Activated CD4-positive, alpha-beta T cell treated with anti-CD3 and anti-CD28 coated beads, Interleukin-2, amount 10 ng/mL, durations not matched to agents 7 days and 5 days (primary cell): ENCODE measurements at places on chromosomes 5 and 9. TPM values are rescaled to one million over a fixed set of nuclear protein-coding genes. Genes with fewer than 3 reads are reported as not detected.

The GBGT1 gene
- 2.4 TPM for total RNA-seq

The TAS2R1 gene
- not detected for total RNA-seq

The TIMD4 gene
- total RNA-seq = 0.92 TPM

The PCDHGB3 gene
- total RNA-seq = not detected

The PCDHGC5 gene
- total RNA-seq = not detected

The PCDH12 gene
- 0.73 TPM for total RNA-seq

The SLC34A1 gene
- total RNA-seq = 0.27 TPM

The SLC45A2 gene
- total RNA-seq = 0.19 TPM

The TXNDC8 gene
- total RNA-seq = not detected

The RPP25L gene
- 22.7 TPM for total RNA-seq

The NMUR2 gene
- not detected for total RNA-seq

DNA sequence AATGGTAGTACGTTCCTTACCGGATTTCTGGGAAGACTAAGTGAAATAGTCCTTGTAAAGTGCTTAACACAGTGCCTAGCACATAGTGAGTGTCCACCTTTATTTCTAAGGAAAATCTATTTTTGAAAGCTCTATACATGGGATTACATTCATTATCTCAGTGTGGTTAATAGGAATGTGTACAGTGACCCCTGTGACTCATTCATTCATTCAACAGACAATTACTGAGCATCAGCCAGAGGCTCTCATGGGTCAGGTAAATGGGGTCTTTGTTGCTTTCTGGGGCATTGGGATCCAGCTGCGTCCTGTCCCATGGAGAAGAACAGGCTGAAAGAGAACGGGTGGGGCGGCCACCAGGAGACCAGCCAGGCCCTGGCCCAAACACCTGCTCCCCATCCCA is 226.2 kb upstream of the TBC1D2 start:
- peaks cover 8% of the 10 kb centered on the region for H3K27me3 ChIP-seq
- no peak overlapping the region for H3K4me3 ChIP-seq
- H3K27ac ChIP-seq = no peak overlapping the region
- no peak for DNase-seq
- no peaks in the 10 kb centered on the region for H3K36me3 ChIP-seq
- H3K4me1 ChIP-seq = no peaks in the 10 kb centered on the region

DNA sequence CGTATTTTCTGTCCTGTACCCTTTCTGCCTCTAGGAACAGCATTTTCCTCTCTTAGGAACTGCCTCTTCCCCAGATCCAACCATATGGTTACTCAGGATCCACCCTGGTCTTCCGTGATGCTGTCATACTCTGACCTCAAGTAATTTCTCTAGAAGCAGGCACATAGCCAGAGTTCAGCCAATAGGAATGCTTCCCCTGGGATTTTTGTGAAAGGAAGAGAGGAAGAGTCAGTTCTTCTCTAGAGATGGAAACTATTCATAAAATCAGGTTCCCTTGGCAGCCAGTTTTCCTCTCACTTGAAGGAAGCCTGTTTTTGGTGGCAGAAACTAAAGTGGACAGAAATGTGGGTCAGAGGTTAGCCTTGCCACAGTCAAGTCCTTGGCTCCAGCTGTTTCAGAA is 400.1 kb upstream of the PCSK5 start:
- no peak overlapping the region for H3K4me3 ChIP-seq
- H3K27ac ChIP-seq = no peak overlapping the region
- no peaks in the 10 kb centered on the region for H3K27me3 ChIP-seq
- H3K4me1 ChIP-seq = no peaks in the 10 kb centered on the region
- no peaks in the 10 kb centered on the region for H3K36me3 ChIP-seq

GRCh38 chr5:10690460-10691440 is 70.3 kb downstream of the DAP start:
- H3K27me3 ChIP-seq = no peaks in the 10 kb centered on the region
- no peak for DNase-seq
- H3K4me1 ChIP-seq = peaks cover 2% of the 10 kb centered on the region
- H3K36me3 ChIP-seq = peaks cover 8% of the 10 kb centered on the region

DNA sequence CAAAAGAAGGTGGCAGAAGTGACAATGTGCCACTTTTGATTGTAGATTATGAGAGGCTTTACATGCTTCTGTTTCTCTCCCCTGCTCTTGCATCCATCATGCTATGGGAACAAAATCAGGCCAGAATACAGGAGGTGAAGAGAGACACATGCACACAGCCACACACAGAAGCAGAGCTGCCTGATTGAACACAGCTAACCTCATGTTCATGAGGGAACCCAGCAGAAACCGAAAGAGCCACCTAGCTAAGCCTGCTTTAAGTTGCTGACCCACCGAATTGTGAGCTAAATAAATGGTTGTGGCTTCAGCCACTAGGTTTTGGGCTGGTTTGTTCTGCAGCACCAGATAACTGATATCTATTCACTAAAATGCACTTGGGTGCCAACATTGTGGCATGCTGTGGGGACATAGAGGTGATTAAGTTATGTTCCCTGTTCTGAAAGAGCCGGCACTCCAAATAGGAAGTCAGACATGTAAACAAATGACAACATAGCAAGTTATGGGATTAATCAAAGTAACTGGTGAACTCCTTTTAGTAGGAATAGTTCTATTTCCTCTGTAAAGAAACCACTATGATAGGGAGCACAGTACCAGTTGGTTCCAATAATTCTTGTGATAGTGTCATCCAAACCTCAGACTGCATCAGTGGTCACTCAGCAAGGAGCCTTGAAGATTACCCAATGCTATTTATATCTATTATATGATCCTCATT is 93.6 kb upstream of the TNC start:
- peaks cover 21% of the 10 kb centered on the region for H3K27me3 ChIP-seq
- DNase-seq = no peak
- H3K27ac ChIP-seq = no peak overlapping the region
